ENCODE measurements at places on chromosomes 2 and 18. TPM values are rescaled to one million over a fixed set of nuclear protein-coding genes. Genes with fewer than 3 reads are reported as not detected.

The PRADC1 gene
- 27.2 TPM for polyA plus RNA-seq

The C18orf63 gene
- not detected for polyA plus RNA-seq

The IHH gene
- polyA plus RNA-seq: not detected

The UGT1A7 gene
- polyA plus RNA-seq: not detected

The PXDN gene
- polyA plus RNA-seq: 3.3 TPM

The M1AP gene
- polyA plus RNA-seq: 0.39 TPM

The LTBP1 gene
- polyA plus RNA-seq: not detected

The CFC1 gene
- not detected for polyA plus RNA-seq

The SLC8A1 gene
- polyA plus RNA-seq: not detected

The ST8SIA5 gene
- polyA plus RNA-seq: 0.23 TPM

The UGT1A1 gene
- polyA plus RNA-seq: not detected

The ATP6V1B1 gene
- not detected for polyA plus RNA-seq

The SERPINB11 gene
- not detected for polyA plus RNA-seq

The HTRA2 gene
- 26.0 TPM for polyA plus RNA-seq

The IGFBP5 gene
- not detected for polyA plus RNA-seq

The SAG gene
- polyA plus RNA-seq: not detected

The GKN1 gene
- not detected for polyA plus RNA-seq

The FMNL2 gene
- polyA plus RNA-seq: 0.05 TPM

The CD8B2 gene
- 10.2 TPM for polyA plus RNA-seq

The AQP4 gene
- polyA plus RNA-seq: not detected

The NETO1 gene
- not detected for polyA plus RNA-seq

The HAAO gene
- not detected for polyA plus RNA-seq

The SULT1C2 gene
- not detected for polyA plus RNA-seq

The LYG1 gene
- polyA plus RNA-seq: not detected

The TRIM43 gene
- polyA plus RNA-seq: not detected

The PTRHD1 gene
- 44.5 TPM for polyA plus RNA-seq

The CHRND gene
- not detected for polyA plus RNA-seq

The REG3A gene
- polyA plus RNA-seq: not detected

The FIGN gene
- polyA plus RNA-seq: not detected

The TXNDC2 gene
- polyA plus RNA-seq: not detected

The CD207 gene
- not detected for polyA plus RNA-seq

The ZNF385B gene
- polyA plus RNA-seq: not detected

The SCYGR7 gene
- not detected for polyA plus RNA-seq

The SERTAD2 gene
- 6.3 TPM for polyA plus RNA-seq
